NCI-H510A treated with DMSO at 0.1 percent for 48 hours (cell line): ENCODE measurements at places on chromosomes 5 and 9.

DNA sequence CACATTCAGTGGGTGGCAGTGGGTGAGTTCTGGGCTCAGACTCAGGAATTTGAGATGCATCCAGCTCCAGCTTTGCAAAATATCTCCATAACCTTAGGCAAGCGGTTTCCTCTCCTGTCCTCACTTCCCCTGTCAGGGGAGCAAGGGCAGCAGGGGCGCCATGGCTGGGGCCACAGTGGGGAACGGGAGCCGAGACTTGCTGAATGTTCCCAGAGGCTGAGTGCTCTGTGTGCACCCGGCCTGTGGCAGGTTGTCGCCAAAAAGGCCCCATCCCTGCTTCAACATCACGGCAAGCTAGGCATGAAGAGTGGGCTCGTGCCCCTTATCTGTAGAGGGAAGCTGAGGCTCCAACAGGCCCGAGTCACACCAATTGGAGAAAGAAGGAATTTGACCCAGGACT lies 268.8 kb downstream of the NSG2 start:
- no peak for DNase-seq

- DNase-seq, result no peak
Measured at GRCh38 chr5:61177070-61177469, 14.8 kb upstream of the SMIM15 start.

GRCh38 chr5:95406426-95407090 lies 15.4 kb downstream of the FAM81B start:
- no peak for DNase-seq

- DNase-seq, result no peak
Measured at GRCh38 chr5:177431317-177432142, 5.1 kb downstream of the GRK6 start.

- DNase-seq, result no peak
Measured at GRCh38 chr5:76926329-76927105, 26.3 kb upstream of the CRHBP start.

DNA sequence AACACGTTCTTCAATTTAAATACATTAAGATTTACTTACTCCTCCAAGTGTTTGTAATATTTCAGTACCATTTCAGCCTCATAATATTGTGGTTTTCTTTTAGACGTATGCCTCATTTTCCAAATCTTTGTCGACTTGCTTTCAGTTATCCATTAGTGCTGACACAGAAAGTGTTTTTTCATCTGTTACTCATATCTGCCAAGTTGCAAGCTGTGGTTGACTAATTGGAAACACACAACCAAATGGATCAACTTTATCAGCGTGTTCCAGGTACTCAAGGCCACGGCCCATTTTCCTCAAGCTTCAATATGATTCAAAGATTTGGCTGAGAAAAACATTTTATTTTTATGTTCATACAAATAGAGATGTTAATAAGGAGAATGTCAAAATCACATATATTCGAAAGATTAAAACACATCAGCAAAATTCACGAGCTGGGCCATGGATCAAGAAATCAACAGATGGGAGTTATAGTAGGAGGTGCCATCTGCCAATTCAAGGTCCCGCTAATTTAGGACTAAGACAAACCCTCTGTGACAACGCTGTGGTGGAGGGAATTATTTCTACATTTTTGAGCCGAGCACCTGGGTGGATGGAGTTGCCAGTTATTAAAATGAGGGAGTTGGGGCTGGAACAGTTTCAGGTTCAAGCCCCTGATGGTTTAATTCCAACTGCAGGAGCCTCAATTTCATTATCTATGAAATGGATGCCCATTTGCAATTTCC lies 27.2 kb upstream of the CCNJL start:
- DNase-seq, result no peak

DNA sequence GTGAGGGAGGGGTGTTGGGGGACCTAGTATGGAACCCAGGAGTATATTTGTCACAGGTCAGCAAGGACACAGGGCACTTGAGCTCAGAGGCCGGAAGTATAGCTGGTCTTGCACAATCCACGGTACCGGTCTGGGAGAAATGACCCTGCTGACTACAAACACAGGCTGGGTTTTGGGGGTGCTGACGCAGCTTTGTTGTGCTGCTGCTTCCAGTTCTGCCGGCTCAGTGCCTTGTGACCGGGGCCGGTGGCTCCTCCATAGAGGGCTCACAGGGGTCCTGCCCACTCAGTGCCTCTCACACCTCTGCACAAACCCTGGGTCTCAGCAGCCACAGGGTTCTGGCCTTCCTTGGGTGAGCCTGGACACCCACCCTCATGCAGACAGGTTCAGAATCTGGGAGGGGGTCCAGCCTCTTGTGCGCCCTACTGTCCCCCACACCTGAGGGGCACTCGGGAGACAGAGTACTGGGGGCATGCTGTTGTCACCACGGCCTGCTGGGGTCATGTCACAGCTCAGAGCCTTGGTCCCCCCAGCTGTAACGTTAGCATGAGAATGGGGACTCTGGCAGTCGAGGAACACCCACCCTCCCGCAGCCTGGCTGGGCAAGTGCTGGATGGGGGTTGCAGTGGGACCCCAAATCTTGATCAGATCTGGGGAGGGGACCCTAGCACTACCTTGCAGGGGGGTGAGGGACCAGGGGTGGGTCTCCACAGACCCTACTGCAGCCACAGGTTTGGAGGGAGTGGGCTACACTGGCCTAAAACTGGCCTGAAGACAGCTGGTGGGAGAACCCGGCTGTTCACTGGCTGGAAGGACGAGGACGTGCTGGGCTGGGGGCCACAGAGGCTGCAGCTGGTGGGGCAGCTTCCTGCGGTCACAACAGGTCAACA lies 17.7 kb downstream of the NINJ1 start:
- DNase-seq, result no peak

DNA sequence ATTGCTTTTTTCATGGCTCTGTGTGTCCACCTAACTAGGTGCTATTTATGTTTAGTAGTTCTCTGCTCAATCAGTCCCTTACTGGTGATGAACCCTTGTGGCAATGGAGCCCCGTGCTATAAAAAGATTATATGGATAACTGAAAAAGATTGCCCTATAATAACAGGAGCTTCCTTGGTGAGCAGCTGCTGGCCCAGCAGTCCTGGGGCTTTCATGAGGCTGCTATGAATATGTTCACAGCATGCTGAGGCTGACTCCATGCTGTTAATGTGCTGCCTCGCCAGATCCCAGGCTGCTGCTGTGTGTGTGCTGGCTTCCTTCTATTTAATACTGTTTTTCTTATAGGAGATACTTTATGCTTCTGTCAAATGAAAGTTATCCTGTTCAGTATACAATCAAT lies 357.5 kb downstream of the TAF11L14 start:
- no peak for DNase-seq

DNA sequence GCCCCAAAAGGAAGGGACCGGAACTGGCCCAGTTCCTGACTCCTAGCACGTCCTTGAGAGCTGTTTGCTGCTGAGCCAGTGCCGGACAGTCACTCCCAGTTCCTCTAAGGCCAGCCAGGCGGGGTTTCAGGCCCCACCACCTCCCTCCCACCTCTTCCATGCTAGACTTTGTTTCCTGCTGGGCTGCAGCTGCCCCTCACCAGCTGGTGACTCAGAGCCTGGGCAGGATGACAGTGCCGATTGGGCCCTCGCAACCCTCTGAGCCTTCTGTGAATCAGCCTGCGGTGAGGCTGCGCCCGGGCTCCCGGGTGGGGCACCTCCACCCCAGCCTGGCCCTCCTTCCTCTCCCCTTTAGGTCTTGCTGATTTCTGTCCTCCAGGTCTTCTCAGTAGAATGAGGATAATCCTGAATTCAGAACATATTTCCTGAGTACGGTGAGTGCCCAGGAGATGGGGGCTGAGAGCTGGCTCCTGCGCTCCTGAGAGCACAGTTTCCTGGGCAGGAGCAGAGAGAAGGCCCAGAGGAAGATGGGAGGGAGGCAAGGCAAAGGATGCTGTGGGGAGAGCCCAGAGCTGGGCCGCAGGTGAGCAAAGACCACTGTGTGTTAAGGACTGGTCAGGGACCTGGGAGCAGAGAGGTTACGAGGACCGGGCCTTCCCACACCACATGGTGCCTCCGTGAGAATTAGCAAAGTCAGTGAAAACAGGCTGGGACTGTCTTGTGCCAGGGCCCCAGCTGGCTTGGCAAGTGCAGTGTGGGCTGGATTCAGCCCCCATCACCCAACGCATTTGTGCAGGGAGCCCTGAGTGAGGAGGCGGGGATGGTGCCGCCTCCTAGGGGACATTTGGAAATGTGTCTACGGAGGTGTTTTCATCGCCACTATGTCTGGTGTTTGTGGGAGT lies 32.9 kb upstream of the STXBP1 start:
- DNase-seq, result peak; percentile 93

DNA sequence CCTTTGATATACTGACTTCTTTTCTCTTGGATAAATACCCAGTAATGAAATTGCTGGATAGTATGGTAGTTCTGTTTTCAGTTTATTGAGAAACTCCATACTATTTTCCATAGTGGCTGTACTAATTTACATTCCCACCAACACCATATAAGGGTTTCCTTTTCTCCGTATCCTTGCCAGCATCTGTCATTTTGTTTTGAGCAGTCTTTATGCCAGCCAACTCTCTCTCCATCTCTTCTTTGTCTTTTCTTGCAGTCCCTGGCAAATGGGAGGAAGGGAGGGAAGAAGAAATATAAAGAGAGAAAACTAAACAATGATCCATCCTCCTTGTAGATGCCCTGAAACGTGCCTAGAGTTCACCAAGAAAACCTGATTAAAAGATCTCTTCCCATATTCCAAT lies 9.6 kb upstream of the VLDLR start:
- no peak for DNase-seq

- no peak for DNase-seq
Measured at GRCh38 chr5:10467281-10468198, 25.9 kb downstream of the ROPN1L start.

- no peak for DNase-seq
Measured at GRCh38 chr5:8366266-8366665, 497.3 kb downstream of the MTRR start.

DNA sequence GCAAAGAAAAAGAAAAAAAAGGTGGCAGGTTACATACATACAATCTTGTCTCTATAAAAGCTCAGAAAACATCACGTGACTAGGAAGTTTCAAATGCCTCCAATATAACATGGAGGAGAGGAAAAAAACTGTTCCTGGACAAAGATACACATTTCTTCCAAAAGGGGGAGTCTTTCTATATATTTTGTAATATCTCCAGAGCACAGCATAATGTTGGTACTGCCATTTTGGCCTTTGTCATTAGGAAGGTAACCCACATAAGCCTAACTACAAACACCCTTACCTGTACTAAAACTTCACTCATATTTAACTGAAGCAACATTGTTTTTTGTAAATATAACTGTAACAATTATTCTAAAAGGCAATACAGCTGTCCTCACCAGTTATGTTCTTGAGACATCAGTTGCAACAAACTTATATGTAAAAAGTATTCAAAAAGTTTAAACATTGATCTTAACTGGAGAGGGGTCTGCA lies 1.2 kb upstream of the BTF3 start:
- DNase-seq, result peak; percentile 86

- DNase-seq, result no peak
Measured at GRCh38 chr5:39264528-39264927, 45.2 kb upstream of the FYB1 start.

GRCh38 chr9:10488937-10489336 lies 123.9 kb downstream of the PTPRD start:
- DNase-seq, result no peak
